ENCODE measurements at places on chromosomes 2 and 18.

DNA sequence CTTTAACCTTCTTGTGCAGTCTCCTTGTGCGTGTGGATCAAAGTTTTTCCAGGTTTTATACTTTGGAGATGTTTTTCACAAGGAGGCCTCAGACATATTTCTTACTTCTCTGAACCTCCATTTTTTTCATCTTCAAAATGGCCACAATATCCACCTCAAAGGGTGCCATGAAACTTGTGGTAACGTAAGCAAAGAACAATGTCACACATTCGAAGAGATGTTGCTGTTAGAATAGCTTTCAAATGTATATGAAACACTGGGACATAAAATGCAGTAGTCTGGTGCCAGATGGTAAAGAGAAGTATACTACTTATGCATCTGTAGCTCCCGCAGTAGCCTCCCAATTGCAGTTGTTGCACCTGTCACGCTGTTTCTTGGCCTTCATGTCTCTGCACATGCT is 2.6 kb upstream of the KRCC1 start:
- no peak for DNase-seq

DNA sequence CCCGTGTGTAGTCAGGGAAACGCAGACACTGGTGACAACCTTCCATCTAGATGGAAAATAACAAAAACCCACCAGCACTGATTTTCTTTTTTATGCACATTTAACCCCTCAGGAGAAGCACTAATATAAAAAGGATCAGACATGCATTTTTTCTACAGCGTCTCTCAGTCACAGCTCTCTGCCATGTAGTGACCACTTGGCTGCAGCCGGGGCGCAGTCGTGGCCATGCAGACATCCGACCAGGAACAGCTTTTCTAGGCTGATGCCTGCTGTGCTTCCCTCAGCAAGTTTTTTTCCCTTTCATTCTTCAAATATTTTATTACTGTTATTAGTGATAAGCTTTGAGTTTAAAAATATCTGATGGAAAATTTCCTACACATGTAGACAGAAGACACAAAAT is 63.3 kb downstream of the MERTK start:
- DNase-seq = no peak

GRCh38 chr18:34773378-34773777 is 63.3 kb downstream of the DTNA start:
- no peak for DNase-seq

DNA sequence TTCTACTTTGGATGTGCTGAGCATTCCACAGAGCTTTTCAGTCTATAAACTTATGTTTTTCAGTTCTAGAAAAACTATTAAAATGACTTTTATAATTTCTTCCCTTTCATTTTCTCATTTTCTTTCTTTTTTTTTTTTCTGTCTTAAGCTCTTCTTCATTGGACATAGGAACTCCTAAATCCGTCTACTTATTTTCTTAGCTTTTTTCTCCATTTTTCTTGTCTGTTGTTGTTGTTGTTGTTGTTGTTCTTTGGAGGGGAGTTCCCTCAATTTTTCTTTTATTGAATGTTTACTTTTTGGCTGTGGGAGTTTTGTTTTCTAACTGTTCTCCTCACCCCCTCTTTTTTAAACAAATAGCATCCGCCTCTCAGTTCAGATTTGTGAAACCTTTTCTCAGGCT is 7.9 kb downstream of the SOCS6 start:
- no peak for DNase-seq

GRCh38 chr2:46329803-46330775 is 32.9 kb downstream of the EPAS1 start:
- DNase-seq = no peak

- no peak for DNase-seq
These were observed 96.8 kb downstream of the UXS1 start for GRCh38 chr2:106097038-106098000.

DNA sequence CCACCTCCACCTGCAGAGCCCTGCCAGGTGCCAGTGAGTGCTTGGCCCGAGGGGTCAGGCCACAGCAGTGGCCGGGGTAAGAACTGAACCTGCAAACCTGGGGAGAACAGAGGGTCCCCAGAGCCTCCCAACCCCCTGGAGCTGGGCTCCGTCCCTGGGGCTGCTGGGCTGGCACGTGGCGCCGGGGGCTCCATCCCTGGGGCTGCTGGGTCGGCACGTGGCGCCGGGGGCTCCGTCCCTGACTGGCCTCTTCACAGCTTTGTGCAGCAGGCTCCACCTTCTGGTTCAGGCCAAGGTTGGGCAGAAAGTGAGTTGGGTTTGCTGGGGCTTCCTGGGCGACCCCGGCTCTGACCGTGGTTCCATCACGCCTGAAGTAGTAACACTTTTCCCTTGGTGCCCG is 12.2 kb downstream of the RBFA start:
- DNase-seq = no peak

- peak; percentile 68 for DNase-seq
These were observed 125.9 kb downstream of the ACOXL start for GRCh38 chr2:110858135-110858725.

- DNase-seq = no peak
These were observed 73.6 kb upstream of the IGFBP5 start for GRCh38 chr2:216768908-216769411.

GRCh38 chr2:152025678-152026287 is 73.1 kb downstream of the CACNB4 start:
- peak; percentile 87 for DNase-seq
